Activated naive CD4-positive, alpha-beta T cell treated with anti-CD3 and anti-CD28 coated beads, Interleukin-2, amount 50 U/mL, for 16 hours (primary cell): ENCODE measurements at places on chromosomes 4 and X.

- no peak for DNase-seq
These were observed 61.4 kb upstream of the LGI2 start for GRCh38 chr4:25092139-25092538.

GRCh38 chr4:75015627-75016026, 82.7 kb downstream of the PARM1 start:
- DNase-seq = no peak

GRCh38 chr4:103887191-103887590, 167.4 kb upstream of the TACR3 start:
- DNase-seq = no peak

DNA sequence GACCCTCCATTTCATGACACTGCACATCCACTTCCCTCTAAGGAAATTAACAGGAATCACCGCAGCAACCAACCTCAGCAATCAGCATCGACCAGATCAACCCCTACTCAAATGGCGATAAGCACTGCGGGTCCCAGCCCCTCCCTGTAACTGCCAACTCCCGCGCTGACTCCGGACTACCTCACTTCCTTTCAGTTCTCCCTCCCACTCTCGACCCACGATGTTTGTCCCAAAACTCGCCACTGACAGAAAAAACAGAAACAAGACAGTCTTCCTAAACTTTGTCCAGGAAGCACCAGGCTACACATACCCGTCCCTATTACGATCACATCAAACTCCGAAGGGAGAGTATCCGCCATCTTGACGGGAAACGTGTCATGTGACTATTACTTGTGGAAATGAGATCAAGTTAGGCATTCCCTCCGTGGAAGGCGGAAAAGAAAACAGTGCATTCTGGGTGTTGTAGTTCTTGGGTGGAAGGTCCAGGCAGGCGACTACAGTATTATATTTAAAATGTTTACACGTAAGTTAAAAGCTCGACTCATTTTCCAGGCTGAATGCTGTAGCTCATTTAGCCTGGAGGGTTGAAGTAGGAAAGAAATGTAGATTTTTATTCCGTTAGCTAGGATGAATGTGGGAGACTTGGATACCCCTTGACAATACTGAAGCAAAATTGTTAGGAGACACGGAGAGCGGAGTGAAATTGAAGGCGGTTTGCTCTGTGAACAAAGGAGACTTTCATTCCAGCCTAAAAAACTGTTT, at the start of gene CHM:
CHM (minus strand) TSS at position 385 of the 762 bp plus-strand sequence; CDS start at position 359, 26 bp downstream.
- DNase-seq = peak; percentile 48

DNA sequence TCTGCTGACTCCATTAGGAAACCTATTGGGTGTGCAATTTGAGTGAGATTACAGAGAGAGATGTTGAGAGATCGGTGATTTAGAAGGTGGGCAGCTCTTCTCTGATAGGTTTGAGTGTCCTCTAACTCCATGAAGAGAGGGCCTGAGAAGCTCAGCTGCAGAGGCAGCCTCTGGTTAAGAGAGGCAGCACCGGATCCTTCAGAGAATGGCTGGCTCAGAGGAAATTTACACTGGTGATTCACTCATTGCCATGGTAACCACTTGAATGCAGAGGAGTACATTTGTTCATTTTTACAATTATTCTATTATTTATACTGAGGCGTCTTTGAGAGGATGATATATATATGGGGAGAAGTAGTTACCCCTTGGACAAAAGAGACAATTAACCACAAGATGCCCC, 171.7 kb downstream of the PDGFRA start:
- DNase-seq = no peak

DNA sequence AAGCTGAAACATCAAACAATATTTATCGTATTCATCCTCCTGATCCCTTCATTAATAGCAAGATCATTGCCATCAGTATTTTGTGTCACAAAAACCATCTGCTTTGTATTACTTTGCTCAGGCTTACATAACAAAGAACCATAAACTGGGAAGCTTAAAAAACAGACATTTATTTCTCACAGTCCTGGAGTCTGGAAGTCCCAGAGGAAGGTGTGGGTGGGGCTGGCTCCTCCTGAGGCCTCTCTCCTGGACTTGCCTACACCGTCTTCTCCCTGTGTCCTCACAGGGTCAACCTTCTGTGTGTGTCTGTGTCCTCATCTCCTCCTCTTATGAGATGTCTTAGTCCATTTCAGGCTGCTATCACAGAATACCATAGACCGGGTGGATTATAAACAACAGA, 61.3 kb upstream of the MXRA5 start:
- DNase-seq = no peak

DNA sequence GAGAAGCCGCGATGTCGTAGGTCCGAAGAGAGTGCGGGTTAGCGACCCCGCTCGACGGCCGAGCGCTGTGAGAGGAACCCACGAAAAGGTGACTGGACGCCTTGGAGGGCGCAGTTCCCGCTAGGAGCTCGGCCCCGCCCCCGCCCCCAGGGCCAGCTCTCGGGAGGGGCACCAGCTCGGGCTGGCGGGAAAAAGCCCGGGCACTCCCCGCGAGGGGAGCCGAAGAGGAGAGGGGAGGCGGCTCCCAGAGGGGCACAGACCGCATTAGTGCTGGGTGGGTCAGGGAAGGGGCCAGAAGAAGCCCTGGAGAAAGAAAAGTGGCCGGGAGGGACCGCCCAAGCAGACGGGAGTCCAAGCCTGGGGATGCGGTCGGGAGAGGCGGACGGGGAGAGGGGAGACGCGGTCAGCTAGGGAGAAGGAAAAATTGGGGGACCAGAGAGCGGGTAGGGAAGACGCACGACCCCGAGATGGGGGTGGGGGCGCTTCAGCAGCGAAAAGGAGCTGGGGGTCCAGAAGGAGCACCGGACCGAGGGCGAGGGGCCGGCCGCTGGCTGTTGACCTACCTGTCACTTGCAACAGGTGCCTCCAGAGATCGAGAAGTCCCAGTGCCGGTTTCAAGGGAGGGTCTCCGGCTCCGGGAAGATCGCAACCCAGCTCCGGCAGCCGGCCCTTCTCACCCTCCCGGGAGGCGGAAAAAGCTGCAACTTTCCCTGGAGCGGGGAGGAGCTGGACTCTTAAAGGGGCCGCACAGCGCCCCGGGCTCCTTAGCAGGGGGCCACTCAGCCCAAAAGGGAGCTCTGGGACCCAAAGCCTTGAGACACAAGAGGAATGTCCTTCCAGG, at the start of gene SYTL4:
SYTL4 (minus strand) TSS at position 681 of the 841 bp plus-strand sequence. CDS start 30,084 bp downstream, outside the sequence.
- DNase-seq = no peak

- no peak for DNase-seq
These were observed 942.7 kb upstream of the NDST4 start for GRCh38 chr4:116055857-116056827.

GRCh38 chr4:6891436-6892170, 18.0 kb upstream of the TBC1D14 start:
- DNase-seq = no peak

DNA sequence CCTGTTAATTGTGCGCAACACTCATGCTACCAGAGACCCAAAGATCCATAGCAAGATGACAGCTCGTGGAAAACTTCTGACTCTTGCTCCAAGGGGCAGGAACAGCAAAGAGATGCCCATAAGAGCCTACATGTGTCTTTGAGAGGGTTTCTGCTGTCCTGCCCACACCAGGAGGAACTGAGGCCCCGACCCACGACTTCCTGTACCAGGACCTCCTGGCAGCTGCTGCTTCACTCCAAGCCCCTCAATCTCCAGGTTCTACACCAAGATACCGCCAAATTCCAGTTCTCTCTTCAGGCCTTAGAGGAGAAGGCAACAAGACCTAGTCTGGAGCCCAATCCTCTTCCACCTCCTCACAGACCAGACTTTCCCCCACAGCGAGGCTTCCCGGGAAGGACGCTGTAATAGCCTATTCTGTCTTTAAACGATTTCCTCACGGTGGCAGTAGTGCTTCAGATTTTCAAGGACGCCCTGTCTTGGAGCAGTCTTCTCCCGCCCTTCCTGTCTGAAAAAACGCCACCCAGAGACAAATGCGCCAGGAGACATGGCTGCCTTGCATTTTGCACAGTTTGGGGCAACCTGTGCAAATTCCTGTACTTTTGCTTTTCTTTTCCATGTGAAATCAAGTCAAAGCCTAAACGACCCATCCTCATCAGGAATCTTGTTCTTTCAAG, 230.2 kb upstream of the STK26 start:
- DNase-seq = no peak

DNA sequence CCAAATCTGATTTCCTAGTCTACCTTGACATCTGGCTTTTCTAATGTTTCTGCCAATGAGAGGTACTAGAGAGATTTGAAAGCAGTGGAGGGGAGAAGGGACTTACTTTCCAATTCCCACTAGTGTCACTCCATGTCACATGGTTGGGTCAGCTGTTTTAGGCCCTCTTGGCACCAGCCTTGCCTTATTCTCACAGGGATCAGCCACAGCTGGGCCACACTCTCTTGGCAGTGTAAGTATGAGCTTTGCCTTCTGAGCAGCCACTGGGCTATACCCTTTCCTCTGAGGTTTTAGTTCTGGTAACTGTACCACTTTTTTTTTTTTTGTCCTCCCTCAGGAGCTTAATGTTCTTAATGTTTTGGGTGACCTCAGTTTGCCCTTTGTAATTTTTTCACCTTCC, 10.2 kb upstream of the ADH1C start:
- no peak for DNase-seq

DNA sequence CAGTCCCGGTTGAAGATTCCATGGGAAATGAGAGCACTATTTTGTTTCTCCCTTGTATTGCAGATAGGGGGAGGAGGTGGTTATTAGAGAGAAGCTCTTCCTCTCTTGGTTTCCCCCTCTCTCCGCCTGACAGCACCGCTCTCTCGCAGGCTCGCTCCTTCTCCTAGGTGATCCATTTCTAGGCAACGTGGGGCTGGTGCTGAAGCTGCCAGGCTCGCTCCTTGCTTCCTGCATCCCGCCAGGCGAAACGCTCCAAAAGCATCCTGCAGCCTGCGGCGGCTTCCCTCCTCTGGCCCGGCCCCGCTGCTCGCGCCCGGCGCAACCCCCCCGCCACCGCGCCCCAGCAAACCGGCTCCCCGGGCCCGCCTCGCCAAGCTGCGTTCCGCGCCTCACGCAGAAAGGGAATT, at the start of gene GRID2:
GRID2 (plus strand) TSS at position 346 of the 407 bp plus-strand sequence.
- DNase-seq = no peak

GRCh38 chr4:27218013-27218412, 357.4 kb downstream of the STIM2 start:
- DNase-seq = no peak

DNA sequence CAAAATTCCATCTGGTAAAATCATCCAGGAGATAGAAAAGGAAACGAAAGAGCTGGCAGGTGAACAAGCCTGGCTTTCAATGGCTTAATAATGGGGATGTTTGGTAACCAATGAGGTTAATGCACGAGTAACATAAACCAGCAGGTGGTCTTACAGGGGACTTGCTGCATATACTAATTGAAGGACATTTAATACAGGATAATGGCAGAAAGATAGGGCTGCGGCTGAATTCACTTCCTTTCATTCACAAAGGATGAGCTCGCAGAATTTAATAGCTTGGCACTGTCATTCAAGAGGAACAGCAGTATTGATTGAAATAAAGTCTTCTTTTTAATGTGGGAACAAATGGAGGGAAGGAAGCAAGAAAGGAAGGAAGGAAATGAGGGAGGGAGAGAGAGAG, 156.3 kb upstream of the RAI2 start:
- DNase-seq = no peak

- DNase-seq = no peak
These were observed 37.9 kb upstream of the CBR4 start for GRCh38 chr4:169047956-169048355.

- no peak for DNase-seq
These were observed 121.9 kb downstream of the GLRA3 start for GRCh38 chr4:174707051-174707676.

DNA sequence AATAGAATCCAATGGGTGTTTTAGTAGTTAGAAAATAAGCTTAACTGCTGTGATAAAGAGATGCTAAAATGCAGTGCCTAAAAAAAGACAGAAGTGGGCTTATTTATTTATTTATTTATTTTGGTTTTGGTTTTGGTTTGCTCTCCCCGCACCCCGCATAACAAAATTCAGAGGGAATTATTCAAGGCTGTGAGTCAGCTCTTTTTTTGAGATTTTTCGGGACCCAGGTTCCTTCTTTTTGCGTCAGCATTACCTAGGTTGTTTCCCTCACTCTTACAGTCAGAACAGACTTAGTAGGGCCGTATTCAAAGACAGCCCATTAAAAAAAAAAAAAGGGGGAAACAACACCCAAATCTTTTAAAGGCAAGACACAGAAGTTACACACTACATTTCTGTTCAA, 1495.5 kb upstream of the ADGRL3 start:
- DNase-seq = no peak

- DNase-seq = no peak
These were observed 25.2 kb downstream of the TIGD2 start for GRCh38 chr4:89136525-89136924.

DNA sequence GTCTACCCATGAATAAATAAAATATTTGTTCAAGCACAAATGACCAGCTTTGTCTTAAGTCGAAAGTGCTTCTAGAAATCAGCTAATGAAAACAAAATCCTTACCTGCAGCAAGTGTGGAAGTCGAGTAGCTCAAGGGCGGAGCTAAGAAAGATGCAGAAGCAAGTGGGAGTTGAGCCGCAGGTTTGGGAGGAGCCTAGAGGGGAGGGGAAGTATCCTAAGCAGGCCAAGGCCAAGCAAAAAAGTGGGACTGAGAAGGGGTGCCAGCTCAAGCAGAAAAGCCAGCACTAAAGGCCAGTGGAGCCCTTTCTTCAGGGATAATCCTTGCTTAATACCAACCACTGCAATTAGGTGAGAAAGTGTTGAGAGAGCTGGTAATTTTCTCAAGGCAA, 60.8 kb downstream of the DLG3 start:
- DNase-seq = no peak

- DNase-seq = no peak
These were observed 78.6 kb upstream of the ADRA2C start for GRCh38 chr4:3687538-3687937.

- no peak for DNase-seq
These were observed 112.0 kb upstream of the MAGEB18 start for GRCh38 chrX:26026179-26026578.

DNA sequence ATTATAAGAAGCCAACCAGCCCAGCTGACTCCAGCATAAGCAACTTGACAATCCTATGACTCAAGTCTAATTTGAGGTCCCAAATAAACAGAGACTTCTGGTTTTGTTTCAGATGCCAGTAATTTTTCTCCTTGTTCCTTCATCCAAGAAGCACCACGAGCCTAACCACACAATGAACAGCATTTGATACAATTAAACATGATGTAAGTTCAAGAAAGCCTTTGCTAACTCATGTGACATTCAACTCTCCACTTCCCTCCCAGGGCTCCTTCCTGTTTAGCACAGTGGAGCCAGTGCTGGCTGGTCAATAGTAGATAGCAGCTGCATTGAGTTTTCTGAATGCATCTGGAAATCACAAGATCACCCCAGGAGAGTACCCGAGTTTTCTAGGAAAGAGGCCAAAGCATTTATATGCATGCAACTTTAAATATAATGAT, 206.3 kb downstream of the ARHGAP24 start:
- no peak for DNase-seq
